GM06990 (cell line): ENCODE measurements at places on chromosomes 12 and 14.
A peak's percentile ranks its signal among the peaks of the same experiment; 100 is the strongest.

DNA sequence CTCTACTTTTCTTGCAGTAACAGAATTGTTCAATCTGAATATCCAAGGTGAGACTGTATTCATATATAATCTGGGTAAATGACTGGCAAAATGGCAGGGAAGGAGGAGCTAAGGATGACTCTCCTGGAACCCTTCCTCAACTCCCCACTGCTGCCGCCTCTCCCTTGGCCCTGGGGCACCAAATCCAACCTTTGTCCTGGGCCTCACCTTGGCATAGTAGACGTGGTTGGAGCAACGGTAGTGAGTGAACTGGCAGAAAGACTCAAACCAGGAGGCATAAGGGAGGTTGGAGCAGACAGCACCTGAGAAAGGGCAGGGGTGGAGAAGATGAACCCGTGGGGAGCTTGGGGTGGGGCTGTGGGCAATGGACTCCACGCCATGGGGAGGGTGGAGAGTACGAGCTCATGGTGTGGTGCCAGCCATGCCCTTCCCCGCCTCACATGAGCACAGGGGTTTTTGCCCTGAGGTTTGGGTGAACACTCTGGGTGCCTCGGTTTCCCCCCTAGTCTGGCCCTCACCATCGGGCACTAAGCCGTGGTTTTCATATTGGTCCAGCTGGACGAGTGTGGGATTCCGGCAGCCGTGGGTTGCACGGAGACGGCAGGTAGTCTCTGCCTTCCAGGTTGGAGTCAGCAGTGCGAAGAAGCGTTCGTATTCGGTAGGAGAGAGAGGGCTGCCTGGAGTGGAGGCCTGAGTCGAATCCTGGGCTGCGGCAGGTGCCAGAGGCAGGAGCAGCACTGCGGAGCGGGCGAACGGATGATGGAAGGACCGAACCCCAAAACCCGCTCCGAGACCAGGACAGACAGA lies 753 bp downstream of the ACRBP start:
- no peak for DNase-seq

DNA sequence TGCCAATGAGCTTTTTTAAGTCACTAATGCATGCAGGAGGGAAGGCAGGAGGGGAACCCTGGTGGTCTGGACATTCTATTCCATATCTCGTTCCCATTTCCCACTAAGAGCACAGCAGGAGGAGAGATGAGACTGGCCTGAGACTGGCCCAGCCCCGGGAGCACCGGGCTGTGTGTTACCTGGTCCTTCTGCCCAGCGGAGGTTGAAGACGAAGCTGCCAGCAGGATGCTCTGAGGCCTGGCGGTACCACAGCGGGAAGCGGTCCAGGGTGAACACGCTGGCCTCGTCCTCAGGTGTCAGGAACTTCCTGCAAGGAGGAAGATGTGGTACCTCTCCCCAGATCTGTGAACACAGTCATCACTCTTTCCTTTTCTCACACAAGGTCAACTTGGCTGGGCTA lies 23.9 kb downstream of the LRTM2 start:
- DNase-seq, result no peak

DNA sequence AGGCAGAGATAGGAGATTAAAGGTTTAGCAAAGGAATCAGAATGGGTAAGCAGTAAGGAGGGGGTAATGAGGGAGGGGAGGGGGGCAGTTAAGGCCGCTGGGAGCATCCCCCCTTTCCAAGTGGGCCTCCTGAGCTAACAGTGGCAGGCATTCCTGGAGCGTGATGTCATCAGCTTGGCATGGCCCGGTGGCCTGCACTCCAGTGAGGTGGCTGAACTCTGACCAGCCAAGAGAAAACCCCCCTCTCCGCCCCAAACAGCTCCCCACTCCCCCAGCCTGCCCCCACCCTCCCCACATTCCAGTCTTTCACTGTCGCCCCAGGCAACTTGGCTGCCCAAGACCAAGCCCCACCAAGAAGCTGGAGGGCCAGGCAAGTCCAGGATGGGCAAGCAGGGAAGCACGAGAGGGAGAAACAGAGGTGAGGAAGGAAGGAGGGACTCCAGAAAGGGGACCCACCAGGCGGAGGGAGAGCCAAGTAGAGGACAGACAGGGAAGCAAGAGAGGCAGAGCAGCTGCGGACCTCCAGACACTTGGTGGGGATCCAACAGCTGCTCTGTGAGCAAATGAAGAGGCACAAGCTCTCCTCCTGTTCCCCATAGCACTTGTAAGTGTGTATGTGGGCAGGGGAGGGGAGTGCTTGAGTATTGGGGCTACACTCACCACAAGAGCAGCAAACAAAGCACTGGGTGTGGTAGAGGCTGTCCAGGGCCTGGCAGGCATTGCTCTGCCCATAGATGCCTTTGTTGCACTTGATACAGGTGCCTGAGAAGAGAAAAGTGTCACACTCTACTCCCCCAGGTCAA lies 4.5 kb downstream of the AJUBA start:
- DNase-seq, result no peak

GRCh38 chr14:95156161-95157047 lies 925 bp downstream of the DICER1 start:
- peak; percentile 58 for DNase-seq

DNA sequence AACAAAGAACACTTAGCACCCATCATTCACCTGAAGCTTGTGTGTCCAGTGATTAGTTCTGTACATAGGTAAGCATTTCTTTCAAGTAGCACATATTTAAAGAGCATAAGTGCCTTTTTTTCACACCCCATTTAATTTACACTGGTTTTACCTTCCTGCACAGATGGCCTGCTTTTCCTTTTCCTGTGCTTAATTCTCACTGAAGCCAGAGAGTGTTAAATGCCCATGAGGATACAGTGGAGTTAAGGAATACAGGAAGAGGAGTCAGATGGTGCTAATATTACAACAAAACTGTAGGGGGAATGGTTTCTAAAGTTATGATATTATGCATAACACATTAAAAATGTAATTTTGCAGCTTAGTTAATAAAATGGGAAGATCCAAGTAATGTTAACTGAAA lies 31.0 kb upstream of the SLC38A1 start:
- no peak for DNase-seq

DNA sequence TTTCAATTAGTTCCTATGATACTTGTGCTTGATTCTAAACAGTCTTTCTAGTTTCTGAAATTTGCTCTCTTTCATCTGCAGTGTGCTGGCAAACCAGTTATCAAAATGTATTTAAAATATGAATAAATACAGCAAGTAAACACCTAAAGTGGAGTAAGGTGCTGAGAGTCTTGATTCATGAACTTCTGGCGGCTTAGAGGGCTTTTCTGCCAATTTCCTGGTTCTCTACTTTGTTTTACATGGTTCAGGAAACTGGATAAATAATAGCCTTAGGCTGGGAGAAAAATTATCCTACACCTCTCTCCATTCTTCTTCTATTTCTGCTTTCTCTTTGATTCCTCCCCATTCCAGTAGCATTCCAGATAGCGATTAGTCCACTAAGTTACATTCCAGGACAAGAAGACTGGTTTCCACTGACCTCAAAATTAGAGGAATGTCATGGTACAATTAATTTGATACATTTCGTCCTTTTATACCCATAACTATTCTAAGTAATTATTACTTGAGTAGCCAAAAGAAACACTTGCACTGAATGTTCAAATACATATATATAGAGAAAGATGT lies 14.9 kb downstream of the ATP2B1 start:
- DNase-seq, result no peak

DNA sequence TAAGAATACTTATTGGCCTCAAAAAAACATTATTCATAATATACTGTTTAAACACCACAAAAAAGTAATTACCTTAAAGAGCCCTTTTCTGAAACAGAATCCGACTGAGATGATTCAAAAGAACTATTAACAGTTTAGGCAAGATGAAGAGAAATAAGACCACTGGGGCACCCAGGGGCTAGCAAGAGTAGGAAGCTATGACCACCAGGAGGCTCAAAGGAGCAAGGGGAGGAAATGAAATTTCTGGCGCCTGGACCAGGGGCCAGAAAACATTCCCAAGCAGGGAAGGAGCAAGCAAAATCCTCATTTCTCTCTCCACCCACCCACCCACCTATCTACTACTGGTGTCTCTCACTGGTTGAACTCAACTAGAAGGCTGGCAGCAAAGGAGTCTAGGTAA lies 6.3 kb upstream of the DCAF4 start:
- DNase-seq, result no peak

DNA sequence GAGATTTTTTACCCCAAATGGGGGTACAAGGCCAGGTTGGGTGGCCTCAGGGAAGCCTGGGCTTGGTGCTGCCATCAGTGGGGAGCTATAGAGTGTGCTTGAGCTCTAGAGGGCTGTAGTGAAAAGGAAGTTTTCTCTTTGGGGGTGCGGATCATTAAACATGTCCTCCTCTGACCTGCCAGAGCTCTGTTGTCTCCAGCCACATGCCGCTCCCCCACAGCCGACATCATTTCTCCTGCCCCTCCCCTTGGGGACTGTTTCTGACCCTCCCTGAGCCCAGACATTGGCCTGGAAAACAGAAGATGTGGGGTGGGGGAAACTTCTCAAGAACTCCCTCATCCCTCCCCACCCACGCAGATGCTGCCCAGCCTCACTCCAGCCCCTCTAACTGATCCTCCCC lies 25.3 kb downstream of the DTX1 start:
- DNase-seq, result no peak

GRCh38 chr12:69996722-69997121 lies 171.7 kb downstream of the MYRFL start:
- no peak for DNase-seq

DNA sequence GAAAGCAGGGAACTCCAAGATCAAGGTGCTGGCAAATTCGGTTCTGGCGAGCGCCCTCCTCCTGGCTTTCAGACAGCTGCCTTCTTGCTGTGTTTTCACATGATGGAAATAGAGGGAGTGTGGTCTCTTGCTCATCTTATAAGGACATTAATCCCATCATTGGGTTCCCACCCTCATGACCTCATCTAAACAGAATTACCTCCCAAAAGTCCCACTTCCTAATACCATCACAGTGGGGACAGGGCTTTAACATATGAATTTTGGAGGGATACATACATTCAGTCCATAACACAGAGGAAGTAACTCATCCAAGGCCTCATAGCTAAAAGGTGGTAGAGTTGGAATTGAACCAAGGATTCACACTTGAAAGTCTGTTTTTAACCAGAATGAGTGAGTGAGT lies 28.6 kb downstream of the DYRK2 start:
- DNase-seq, result no peak

DNA sequence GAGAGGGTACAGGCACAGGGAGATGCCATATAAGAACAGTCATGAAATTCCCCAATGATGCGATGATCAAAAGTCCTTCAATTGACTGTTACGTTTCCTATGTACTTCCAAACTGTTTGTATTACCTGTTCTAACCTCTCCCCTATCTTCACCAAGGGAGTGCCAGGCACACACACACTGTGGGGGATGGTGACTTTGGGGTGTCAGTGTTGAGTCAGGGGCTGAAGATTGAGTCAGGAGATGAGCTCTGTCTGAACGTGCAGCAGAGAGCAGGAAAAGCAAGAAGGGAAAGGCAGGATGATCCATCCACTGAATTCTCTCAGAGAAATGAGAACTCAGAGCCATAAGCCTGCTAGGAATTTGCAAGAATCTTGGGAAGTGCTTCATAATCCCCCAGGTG lies 153.4 kb downstream of the EFCAB11 start:
- no peak for DNase-seq

GRCh38 chr14:48937541-48938195 lies 648.5 kb downstream of the RPS29 start:
- DNase-seq, result no peak

DNA sequence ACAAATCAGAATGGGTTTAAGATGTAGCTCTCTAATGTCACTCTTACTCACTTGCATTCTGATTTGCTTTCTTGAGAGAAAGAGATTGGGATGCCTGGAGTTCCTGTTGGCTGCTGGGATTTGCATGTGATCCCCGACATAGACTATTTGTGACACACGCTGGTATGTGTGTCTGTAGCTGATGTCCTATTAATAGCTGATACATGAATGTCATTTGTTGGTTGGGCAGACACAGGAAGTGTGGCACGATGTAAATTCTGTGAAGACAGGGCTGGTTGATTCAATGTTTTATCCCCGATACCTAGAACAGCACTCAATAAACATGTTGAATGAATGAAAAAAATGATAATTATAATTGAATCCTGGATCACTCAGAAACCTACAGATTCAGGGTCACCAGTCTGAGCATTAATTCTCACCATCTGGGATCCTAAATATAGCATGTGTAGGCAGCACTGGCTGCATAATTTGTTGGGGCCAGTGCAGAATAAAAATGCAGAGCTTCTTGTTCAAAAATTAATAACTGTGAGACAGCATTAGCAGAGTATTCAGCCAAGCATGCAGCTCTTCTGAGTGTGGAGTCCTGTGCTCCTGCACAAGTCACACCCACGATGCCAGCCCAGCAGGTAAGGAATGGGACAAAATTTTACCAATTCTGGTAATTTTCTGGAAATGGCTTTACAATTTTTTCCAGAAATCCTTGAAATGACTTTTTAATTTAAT lies 35.5 kb upstream of the SOCS2 start:
- DNase-seq, result peak; percentile 15

DNA sequence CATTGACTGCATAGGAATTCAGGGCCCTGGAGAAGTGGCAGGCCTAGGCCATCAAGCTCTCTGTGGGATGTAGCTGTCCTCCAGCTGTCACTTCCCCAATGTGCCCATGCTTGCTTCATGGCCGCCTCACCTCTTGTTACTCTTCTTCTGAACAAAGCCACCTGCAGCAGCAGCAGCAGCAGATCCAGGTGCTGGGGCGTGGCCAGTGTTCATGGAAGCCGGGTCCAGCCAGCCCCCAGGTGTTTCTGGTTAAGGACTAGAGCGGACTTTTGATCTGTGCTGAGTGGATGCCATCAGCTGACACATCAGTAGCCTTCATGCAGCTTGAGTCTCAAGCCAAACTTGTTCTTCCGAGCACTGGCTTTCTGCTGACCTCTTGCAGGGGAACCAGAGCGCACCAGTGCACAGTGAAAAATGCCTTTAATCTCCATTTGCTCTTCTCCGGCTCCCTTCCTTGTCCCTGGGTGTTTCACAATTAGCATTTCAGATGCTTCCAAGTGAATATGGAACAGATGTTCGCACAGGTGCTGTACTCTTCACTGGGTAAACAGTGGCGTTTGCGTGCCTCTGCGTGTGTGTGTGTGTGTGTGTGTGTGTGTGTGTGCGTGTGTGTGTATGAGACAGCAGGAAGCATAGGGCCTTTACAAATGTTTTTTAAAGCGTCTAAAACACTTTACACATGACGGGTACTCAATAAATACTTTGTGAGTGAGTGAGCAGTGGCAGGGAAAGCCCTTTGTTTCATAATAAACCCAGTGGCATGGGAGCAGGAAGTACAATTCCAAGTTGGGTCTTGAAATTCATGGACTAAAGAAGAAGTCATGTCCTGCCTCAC lies 20.1 kb downstream of the TPCN1 start:
- no peak for DNase-seq

DNA sequence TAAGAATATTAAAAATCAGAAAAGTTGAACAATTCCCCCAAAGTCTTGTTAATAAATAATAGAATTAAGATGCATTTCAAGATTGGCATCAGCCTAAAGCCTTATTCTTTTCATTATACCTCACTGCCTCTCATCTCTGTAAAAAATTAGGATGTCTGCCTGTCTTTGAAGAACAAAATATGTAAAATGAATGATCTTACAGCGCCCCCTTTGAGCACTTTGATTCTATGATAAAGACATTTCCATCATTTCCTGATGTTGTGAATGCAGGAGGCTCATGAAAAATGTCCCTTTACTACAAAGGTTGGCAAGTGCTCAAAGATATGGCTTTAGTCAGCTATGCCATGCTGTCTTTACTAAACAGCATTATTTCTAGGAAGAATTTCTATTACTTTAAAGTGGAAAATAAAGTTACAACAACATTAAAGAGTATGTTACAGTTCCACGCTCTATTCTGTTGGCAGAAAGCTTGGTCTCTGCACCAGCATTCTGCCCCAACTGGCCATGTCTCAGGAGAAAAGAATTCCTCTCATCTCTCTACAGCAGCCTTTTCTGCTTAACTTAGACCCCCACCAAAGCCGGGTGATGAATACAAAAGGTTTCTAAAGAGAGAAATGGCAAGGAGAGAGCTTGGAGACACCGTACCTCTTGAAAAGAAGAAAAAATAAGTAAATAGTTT lies 95.1 kb downstream of the LLPH start:
- no peak for DNase-seq
